ENCODE measurements at places on chromosomes 5 and 9.
A peak's percentile ranks its signal among the peaks of the same experiment; 100 is the strongest.

DNA sequence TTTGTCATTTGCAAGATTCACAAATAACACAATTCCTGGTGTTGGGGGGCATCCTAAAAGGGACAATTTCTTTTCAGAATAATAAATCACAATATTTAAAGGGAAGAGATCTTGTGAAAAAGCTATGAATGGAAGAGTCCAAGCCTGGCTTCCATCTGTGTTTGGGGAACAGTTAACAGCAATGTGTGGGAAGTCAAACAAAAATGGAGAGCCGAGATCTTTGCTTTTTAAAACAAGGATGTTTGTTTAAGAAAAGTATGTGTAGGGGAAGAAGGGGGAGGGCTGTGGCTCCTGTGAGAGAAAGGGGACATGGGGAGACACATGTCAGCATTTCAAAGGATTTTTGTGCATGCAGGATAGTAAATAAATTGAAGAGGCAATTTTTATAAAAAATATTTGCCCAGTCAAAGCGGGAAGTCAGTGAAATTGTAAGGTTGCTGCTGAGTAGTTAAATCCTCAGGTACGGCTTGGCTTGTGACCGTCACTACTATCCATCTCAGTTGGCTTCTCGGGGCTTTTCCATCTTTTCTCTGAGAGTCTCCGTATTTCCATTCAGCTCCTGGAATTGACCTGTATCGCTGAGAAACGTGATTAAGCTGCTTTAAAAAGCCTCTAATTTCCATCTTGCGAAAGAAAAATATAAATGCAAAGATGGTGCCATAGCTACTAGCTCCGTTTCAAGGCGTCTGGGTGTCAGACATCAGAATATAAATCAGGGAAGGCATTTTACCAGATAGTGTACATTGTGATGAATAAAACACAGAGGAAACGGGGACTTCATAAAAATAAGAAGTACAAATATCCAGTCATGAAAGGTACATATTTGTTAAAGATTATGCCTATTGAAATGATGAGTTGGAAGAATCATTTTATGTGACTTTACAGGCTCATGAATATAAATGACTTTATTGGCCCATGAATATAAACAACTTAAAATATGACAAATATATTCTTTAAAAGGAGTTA lies 52.9 kb upstream of the VCAN start:
- H3K27ac ChIP-seq, result no peak overlapping the region
- H3K36me3 ChIP-seq, result no peaks in the 10 kb centered on the region
- no peaks in the 10 kb centered on the region for H3K27me3 ChIP-seq
- no peaks in the 10 kb centered on the region for H3K4me1 ChIP-seq

DNA sequence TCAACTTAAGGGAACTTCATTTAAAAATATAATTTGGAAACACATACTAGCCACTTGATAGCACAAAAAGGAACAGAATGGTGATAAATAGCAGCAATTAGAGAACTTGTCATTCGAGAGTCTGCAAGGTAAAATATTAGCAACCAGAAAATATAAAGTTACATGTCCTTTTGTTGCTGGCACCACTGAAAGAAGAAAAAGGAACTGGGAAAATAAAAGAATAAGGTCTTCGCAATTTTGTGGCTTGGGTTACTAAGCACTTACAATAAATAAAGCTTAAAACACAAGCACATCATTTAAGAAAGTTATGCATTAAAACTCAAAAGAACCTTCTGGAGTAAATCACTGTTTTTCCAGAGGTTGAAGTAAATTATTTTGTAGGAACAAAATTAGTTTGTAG lies 149.9 kb upstream of the FBN2 start:
- DNase-seq, result no peak
- H3K36me3 ChIP-seq, result no peaks in the 10 kb centered on the region
- no peak overlapping the region for H3K27ac ChIP-seq
- no peaks in the 10 kb centered on the region for H3K4me1 ChIP-seq
- no peaks in the 10 kb centered on the region for H3K27me3 ChIP-seq
- no peak overlapping the region for H3K4me3 ChIP-seq

DNA sequence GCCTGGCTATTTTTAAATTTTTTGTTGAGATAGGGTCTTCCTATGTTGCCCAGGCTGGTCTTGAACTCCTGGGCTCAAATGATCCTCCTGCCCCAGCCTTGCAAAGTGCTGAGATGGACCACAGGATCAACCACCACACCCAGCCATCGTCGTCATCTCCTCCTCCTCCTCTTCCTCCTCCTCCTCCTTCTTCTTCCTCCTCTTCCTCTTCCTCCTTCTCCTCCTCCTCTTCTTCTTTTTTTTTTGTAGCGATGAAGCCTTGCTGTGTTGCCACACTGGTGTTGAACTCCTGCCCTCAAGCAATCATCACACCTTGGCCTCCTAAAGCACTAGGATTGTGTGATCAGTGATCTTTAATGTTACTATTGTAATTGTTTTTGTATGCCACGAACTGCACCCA lies 49.4 kb upstream of the ERBIN start:
- no peaks in the 10 kb centered on the region for H3K4me1 ChIP-seq
- H3K4me3 ChIP-seq, result no peak overlapping the region
- DNase-seq, result no peak
- no peak overlapping the region for H3K27ac ChIP-seq

DNA sequence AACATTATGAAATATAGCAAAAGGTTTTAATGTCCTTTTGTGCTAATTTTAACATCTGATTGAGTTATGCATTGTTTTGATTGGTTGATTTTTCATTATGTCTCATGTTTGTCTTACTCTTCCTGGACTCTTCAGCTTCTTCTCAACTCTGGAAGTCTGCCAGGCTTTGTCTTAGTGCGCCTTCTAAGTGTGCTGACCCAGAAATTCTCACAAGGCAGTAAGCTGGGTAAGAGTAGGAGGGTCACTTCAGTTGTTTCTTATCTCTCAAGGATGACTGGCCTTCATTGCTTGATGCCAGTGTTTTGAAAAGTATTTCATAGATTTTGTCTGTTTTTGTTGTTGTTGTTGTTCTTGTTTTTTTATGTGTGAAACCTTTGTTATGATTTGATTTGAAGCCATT lies 59.2 kb downstream of the RIC1 start:
- H3K27ac ChIP-seq, result no peak overlapping the region
- H3K4me3 ChIP-seq, result no peak overlapping the region
- no peaks in the 10 kb centered on the region for H3K27me3 ChIP-seq
- no peaks in the 10 kb centered on the region for H3K4me1 ChIP-seq
- no peaks in the 10 kb centered on the region for H3K36me3 ChIP-seq

- H3K4me1 ChIP-seq, result peaks cover 50% of the 10 kb centered on the region
- H3K4me3 ChIP-seq, result peak overlapping the region; percentile 17
- H3K27me3 ChIP-seq, result no peaks in the 10 kb centered on the region
- no peak overlapping the region for H3K27ac ChIP-seq
- H3K36me3 ChIP-seq, result no peaks in the 10 kb centered on the region
Measured at GRCh38 chr9:111902391-111903139, 6.0 kb downstream of the UGCG start.
